ENCODE measurements at places on chromosomes 7 and 10.

- DNase-seq, result no peak
Measured at GRCh38 chr10:58641095-58641531, 128.4 kb downstream of the BICC1 start.

DNA sequence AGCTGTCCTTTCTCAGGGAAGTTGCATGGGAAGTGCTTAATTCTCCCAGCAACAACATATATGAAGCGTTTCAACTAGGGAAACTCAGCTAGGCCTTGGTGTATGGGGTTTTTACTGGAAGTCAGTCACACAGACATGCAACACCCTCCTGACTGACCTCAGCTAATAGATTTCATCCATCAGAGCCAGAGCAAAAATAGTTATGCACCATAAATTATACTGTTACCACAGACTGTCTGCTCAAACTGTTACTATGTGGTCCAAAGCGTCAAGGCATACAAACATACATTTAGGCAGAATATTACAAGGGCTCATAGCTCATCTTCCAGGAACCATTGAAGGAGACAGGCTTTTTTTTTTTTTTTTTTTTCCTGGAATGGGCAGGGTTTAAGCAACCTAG, 417.9 kb downstream of the ANKRD7 start:
- no peak for DNase-seq

DNA sequence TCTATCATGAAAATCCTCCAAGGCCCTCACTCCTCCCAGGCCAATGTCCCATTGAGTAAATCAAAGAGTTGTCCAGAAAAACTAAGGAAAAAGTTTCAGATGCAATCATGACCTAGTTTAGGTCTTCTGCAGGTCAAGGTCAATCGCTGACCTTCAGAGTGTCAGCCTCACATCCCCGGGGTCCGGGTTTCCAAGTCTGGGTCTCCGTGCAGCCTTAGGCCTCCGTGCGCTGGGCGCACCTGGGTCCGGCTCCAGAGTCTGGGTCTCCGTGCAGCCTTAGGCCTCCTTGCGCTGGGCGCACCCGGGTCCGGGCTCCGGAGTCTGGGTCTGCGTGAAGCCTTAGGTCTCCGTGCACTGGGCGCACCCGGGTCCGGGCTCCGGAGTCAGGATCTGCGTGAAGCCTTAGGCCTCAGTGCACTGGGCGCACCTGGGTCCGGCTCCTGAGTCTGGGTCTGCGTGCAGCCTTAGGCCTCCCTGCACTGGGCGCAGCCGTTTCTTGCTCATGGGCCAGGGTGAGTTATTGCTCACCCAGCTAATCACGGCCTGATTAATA, 236.2 kb downstream of the TCERG1L start:
- DNase-seq, result no peak

GRCh38 chr7:25565949-25566348, 337.7 kb upstream of the NPVF start:
- DNase-seq, result peak; percentile 9

DNA sequence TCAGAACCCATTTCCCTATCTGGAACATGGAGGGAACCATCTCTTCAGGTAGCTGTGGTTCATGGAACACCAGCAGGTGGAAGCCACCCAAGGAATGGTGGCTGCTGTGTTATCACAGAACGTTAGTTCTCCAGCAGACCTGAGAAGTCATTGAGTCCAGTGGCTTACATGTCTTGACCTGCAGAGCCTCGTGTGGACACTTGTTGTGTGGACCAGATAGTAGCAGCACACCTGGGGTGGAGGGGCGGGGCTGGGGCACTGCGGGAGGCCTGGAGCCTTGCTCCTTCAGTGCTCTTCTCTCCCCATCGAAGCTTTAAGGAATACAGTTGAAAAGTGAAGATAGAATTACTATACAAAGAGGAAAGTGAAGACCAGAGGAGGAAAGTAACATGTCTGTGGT, 42.4 kb downstream of the VWA2 start:
- DNase-seq, result no peak

DNA sequence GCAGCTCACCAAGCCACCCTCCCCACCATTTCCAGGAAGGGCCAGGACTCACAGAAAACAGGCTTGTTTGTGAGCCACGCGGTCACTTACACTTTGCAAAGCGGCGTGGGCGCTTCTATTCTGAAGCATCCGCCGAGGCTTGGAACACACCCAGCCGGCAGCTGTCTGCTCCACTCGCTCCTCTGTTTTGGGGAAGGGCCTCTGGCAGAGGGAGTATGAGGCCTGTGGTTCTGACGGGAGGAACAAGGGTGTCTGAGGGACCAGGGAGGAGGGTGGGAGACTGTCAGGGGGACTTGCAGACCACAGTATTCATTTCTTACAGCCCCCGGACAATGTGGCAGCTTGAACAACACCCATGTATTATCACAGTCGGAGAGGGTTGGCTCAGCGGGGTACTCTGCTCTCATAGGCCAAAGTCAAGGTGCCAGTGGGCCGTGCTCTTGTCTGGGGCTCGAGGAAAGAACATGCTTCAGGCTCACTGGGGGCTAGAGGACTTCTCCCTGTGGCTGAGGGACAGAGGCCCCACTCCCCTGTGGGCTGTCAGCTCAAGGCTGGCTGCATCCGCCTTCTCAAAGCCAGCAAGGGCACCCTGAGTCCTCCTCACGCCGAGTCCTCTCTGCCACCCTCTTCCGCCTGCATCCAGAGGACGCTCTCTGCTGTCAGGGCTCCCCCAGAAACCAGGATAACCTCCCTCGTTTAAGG, 60.4 kb upstream of the FAM20C start:
- DNase-seq, result no peak

GRCh38 chr7:100464210-100464660, at the start of gene SPACDR:
SPACDR (minus strand) TSS chr7:100464260; CDS start chr7:100464025, 235 bp downstream.
- no peak for DNase-seq

Data from 8988T (cell line).